ENCODE measurements at places on chromosomes 11 and 22.

DNA sequence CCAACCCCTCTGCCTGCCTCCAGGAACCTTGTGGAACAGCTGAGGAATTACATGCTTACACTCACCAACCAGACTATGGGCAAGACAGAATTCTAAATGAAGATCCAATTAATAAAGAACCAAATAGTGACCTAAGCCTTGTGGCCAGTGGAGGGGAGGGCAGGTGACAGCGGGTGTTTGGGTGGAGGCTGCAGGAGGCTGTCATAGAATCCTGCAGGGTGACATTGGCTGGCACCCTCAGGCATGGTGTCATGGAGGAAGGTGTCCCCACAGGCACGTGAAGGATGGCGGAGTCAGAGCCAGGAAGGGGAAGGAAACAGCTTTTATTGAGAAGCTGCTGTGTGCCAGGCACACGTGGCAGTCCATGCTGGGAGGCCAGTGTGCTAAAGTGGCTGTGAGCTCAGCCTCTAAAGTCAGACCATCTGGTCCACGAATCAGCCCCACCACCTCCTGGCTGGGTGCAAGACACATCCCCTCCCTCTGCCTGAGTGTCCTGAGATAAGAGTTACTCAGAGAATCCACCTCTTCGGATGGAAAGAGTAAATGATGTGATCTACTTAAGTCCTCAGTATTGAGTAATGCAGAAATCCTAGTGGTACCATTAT lies 8.7 kb downstream of the MYO18B start:
- DNase-seq = no peak

- no peak for DNase-seq
These were observed 6.9 kb upstream of the POLDIP3 start for GRCh38 chr22:42621505-42622002.

DNA sequence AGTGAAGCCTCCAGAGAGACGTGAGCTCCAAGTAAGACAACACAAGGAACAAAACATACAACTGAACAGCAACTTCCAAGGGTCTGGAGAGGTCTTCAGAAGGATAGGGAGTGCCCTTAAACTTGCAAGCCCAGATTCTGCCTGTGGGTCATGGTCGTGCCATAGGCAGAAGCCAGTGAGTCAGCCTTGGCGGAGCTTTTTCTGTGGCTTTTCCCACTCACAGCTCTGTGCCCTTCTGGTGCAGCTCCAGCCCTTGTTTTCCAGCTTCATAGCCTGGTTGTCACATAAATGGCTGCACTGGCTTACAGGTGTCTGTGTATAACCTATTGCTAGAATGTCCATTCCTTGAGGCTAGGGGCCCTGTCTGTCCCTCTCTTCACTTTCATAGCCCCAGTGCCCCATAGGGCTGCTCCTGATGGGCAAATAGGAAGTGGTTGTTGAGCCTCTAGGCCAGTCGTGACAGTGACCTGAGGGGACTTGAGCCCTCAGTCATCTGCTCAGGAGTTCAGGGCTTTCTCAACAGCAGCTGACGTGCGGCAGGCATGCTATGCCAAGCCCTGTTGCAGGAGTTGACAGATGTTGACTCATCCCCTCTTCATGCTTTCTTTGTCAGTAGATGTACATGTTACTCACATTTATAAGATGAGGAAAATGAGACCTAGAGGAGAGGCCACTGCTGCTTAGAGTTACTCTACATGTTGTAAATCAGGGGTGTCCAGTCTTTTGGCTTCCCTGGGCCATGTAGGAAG lies 7.4 kb downstream of the MED15 start:
- no peak for DNase-seq

DNA sequence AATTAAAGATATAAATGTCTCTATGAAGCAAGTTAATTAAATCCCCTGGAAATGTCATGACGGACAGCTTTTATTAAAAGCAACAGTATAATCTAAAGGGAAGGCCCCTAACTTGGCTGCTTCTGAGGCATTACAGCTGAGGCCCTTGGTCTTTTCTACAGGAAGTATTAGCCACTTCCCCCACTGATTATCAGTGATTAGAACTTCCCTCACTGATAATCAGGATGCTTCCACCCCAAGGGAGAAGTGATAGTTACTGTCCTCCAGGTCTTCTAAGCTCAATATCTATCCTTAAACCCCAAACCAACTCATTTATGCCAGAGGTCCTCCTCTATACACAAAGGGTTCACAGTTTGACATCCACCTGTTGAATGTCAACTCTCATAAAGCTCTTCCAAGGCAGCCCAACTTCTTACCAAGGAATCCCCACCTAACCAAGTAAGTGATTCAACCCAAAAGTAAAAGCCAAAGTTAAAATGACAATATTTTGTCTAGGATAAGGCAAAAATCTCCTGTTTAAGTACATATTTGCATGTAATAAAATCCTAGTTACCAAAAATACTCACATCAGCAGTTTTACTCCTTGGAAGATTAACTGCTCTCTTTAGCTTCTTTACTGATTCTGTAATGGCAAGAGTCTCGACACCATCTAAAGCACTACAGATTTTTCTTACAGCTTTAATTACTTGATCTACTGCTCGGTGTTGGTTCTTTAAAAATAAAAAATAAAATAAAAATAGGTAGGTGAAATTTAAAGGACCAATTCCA lies 58.6 kb upstream of the RPS13 start:
- no peak for DNase-seq

GRCh38 chr22:41683052-41683451 lies 5.6 kb downstream of the SNU13 start:
- no peak for DNase-seq

Data from NCI-H1092 (cell line).